ENCODE measurements at places on chromosomes 16 and 17.
A peak's percentile ranks its signal among the peaks of the same experiment; 100 is the strongest.

- no peak for DNase-seq
Measured at GRCh38 chr16:21205303-21205702, 6.1 kb downstream of the ZP2 start.

GRCh38 chr17:56020369-56020768 lies 132.9 kb upstream of the ANKFN1 start:
- no peak for DNase-seq

GRCh38 chr17:77394540-77395295 lies 253.9 kb downstream of the SEC14L1 start:
- no peak for DNase-seq

DNA sequence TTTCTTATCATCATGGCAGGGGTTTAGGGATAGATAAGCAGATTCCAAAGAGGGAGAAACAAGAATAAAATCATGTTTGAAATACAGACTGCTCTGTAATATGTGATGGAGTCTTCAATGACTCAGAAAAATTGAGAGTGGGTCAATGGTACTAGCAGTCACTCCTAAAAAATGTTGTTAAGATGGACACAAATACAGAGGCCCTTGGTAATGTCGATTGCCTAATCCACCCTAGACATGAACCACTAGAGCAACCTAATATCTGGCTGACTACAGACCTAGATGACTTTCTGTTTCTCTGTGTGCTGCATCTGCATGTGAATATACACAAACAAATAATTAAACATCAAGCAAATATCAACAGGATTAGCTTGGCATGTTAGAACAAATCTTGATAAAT lies 135.8 kb downstream of the CDH8 start:
- DNase-seq, result no peak

- no peak for DNase-seq
Measured at GRCh38 chr17:7437369-7437863, 1.9 kb upstream of the FGF11 start.

- no peak for DNase-seq
Measured at GRCh38 chr17:53470626-53471025, 352.1 kb upstream of the KIF2B start.

- DNase-seq, result no peak
Measured at GRCh38 chr17:4604111-4604644, 19.8 kb downstream of the SMTNL2 start.

- peak; percentile 78 for DNase-seq
Measured at GRCh38 chr16:71358464-71358998, at the start of gene CALB2. Gene CALB2 (plus strand): TSS chr16:71358723. CDS start chr16:71358793, 70 bp downstream.

DNA sequence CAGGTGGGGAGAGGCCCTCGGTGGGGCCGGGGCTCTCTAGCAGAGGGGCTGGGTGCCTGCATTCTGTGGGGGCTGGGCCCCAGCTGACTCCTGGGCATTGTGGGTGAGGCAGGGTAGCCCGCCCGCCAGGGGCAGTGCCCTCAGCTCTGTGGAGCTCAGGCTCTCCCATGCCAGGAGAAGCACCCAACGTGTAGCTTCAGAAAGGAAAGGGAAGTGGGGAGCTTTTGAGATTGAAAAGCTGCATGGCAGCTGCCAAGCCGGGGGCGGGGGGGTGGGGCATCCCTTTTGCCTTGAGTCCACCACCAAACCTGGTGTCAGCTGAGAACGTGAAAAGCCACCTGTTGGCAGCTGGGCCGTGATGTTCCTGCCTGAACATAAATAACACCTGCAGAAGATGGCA lies 192.1 kb upstream of the CIBAR2 start:
- peak; percentile 41 for DNase-seq

- no peak for DNase-seq
Measured at GRCh38 chr17:31252741-31253140, 44.3 kb downstream of the OMG start.

DNA sequence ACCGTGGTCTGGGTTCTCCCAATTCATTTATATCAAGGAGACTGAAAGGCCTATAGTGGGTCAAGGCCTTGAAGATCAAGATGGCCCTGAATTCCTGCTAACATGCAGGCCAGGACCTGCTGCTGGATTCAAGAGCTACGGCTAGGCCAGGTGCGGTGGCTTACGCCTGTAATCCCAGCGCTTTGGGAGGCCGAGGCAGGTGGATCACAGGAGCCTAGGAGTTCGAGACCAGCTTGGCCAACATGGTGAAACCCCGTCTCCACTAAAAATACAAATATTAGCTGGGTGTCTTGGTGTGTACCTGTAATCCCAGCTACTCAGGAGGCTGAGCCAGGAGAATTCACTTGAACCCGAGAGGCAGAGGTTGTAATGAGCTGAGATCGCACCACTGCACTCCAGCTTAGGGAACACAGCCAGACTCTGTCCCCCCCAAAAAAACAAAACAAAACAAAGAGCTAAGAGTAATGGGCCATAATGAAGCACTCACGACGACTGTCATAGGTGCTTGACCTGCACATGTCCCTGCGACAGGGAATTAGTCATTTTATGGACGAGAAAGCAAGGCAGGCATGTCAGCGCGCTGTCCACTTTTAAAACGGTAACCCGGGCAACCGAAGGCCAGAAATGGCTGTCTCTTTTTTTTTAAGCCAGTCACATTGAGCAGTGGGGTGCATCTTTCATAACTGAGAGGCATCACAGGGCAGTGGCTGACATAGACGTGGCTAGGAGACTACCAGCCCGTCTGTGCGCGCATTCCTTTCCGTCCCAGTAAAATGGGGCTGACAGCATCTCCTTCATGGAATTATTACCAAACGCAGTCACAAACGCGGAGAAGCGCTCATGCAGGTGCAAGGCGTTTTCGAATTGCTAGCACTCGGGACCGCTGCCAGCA lies 1.0 kb upstream of the FBRS start:
- DNase-seq, result no peak

GRCh38 chr17:78013683-78014467 lies 55.4 kb downstream of the TNRC6C start:
- DNase-seq, result peak; percentile 80

DNA sequence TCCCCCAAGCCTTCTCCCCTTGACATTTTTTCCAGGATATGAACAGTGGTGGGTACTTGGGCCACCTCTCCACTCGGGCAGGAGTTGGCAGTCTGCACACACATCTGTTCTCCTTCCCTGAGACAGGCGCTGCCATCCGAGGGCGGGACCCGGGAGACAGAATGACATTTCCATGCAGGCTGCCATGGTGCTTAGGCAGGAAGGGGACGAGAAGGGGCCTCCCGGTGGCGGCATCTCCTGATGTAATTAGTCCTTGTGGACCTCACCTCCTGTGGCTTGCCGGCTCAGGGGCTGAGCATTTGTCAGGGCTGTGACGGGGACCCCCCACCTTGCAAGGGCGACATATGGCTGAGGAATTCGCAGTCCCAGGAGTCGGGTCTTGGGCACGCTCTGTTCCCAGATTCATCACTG lies 197.2 kb downstream of the FOXL1 start:
- no peak for DNase-seq

DNA sequence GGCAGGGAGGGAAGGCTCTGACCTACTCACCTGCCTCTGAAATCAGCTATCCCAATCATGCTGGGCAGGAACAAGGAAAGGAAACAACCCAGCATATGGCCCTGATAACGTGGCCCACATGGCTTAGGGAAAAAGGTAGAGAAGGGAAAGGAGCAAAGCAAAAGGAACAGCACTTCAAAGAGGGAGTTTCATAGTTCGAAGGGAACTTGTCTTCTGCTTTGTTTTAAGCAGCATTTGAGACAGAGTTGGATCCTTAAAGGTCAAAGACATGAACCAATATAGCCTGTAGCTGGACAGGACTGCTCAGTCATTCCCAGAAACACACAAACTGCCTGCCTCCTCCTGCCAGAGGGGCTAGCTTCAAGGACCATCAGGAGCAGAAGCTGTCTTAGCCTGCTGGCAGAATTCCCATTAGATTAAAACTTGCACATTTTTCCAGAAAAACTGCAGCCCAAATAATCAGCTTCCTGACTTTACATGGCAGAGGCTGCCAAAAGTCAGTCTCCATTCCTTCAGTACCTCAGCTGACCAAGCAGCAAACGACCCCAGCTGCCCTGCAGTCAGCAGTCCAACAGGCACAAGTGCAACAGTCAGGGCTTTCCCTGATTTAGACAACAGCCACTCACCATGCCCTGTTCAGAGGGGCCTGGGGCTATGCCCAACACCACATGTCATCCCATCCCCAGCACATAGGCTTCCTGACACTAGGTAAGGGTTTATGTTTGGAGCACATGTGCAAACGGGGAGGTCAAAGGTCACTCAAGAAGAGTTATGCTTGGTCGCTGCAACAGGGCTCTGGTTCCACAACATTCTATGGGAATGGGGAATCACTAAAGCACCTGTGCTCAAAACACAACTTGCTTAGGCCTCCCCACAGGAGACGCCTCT lies 32.5 kb downstream of the RANBP10 start:
- DNase-seq, result no peak

GRCh38 chr17:77101521-77102410 lies 39.0 kb upstream of the SEC14L1 start:
- DNase-seq, result no peak

DNA sequence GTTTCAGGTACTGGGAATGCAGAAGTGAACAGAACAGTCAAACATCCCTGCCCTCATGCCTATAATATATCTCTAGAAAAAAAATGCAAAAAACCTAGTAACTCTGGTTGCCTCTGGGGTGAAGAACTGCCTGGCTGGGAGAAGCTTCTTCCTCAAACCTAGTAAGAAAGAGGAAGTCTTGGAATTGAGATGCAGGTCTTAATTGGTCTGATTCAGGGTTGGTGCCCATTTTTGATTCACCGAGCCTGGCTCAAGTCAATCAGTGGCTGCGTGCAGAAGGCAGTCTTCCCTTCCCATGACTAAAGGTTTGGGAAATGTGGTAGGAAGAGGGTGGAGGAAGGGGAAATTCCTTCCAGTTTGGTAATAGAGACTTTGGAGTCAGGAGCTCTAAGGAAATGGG lies 22.4 kb downstream of the CDRT15 start:
- no peak for DNase-seq

DNA sequence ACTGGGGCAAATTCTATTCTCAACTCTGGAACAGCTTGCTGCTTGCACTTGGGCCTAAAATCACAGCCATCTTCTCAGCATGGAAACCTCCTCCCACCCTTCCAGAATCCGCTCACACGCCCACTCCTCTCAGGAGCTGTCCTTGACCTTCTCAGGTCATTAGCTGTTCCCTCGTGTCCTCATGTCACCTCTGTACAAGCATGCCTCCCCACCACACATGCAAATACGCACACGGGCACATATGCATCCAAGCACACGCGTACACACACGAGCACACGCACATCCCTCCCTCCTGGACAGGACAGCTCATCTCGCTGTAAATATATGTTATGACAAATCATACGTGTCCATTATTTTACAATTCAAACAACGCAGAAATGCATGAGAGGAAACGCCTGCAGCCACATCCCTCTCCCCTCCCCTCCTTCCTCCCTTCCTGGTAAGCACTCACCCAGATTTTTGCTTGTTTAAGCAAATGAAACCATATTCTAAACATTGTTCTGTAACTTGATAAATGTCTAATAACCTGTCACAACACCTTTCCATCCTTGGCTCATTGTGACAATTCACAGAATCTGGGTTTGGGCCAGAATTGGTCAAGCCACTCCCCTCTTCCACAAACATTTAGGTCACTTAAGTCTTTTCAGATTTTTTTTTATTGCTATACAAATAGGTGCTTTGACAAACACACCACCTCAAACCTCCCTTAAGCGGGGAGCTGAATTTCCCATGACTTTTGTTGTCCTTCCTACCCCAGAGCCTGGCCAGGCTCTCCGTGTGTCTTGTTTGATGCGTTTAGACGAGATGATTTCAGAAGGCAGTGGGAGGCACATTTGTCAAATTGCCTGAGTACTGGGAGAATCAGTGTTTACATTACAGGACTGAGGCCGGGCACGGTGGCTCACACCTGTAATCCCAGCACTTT lies 41.7 kb downstream of the DNAH17 start:
- DNase-seq, result no peak

DNA sequence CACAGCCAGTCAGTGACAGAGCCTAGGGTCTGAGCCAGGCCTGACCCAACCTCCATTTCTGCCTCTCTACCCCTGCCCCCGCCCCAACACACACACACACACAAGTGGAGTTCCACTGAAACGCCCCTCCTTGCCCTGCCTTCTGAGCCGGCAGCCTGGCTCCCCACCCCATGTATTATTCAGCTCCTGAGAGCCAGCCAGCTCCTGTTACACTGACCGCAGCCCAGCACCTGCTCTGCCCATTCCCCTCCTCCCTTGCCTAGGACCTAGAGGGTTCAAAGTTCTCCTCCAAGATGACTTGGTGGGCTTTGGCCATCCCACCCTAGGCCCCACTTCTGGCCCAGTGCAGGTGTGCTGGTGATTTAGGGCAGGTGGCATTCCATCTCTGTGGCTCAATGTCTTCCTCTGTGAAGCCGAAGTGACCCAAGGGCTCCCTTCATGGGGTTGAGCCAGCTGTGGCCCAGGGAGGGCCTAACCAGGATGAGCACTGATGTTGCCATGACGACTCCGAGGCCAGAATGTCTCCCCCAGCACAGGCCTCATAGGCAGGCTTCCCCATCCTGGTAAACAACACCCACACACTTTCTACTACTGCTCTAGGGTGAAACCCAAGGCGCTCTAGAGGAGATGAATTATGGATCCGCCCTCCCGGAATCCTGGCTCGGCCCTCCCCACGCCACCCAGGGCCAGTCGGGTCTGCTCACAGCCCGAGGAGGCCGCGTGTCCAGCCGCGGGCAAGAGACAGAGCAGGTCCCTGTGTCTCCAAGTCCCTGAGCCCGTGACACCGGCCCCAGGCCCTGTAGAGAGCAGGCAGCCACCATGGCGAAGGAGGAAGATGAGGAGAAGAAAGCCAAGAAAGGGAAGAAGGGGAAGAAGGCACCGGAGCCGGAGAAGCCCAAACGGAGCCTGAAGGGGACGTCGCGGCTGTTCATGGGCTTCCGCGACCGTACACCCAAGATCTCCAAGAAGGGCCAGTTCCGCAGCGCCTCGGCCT lies 9.7 kb downstream of the MYO15A start:
- no peak for DNase-seq

- DNase-seq, result peak; percentile 15
Measured at GRCh38 chr17:5583426-5584382, 605 bp downstream of the NLRP1 start.

DNA sequence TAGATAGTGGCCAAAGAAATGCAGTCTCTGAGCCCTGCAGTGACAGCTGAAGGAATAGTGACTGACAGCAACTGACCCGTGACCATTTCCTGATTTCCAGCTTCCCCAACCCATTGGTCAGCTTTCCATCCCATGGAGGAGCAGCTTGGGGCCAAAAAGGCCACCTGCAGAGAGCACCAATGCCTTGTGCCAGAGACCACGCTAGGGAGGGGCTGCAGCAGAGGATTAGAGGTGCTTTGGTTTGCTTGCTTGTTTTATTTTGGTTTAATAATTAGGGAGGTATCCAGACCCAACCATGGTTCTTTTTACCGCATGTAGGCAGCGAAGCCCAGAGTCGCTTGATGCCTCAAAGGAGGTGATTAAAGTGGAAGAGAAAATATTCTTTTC lies 61.3 kb upstream of the SIAH1 start:
- no peak for DNase-seq

GRCh38 chr16:79628988-79629387 lies 28.5 kb upstream of the MAF start:
- no peak for DNase-seq

GRCh38 chr17:67491009-67491680 lies 114.1 kb downstream of the PITPNC1 start:
- DNase-seq, result no peak
